ENCODE measurements at places on chromosomes 16 and 17. TPM values are rescaled to one million over a fixed set of nuclear protein-coding genes. Genes with fewer than 3 reads are reported as not detected.

- H3K36me3 ChIP-seq: no peaks in the 10 kb centered on the region
- no peak for DNase-seq
- H3K4me3 ChIP-seq: no peak overlapping the region
- H3K4me1 ChIP-seq: no peaks in the 10 kb centered on the region
- no peak overlapping the region for H3K27ac ChIP-seq
- H3K27me3 ChIP-seq: peaks cover 4% of the 10 kb centered on the region
These were observed 15.9 kb upstream of the TBX2 start for GRCh38 chr17:61383689-61384201.

GRCh38 chr16:17283016-17283415 is 187.7 kb downstream of the XYLT1 start:
- peaks cover 5% of the 10 kb centered on the region for H3K36me3 ChIP-seq
- no peaks in the 10 kb centered on the region for H3K27me3 ChIP-seq
- H3K4me3 ChIP-seq: no peak overlapping the region
- DNase-seq: no peak

GRCh38 chr17:64388961-64389565 is 1.6 kb downstream of the PECAM1 start:
- H3K4me1 ChIP-seq: peaks cover 19% of the 10 kb centered on the region
- peaks cover 10% of the 10 kb centered on the region for H3K36me3 ChIP-seq
- DNase-seq: no peak

DNA sequence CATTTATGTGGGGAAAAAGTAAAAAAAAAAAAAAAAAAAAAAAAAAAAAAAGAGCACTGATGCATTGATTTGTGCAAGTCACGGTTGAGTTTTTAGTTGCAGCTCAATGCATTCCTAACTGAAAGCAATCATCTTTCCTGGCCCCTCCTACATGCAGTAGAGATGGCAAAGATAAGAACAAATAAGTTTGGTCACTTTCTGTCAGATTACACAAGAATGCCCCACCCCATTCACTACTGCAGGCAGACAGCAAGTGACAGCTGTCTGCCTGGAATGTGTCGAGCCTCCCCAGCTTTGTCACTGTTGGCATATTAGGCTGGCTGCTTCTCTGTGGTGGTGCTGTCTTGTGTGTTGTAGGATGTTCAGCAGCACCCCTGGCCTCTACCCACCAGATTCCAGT is 243.5 kb downstream of the FOXL1 start:
- H3K27ac ChIP-seq: no peak overlapping the region
- no peak for DNase-seq
- peaks cover 27% of the 10 kb centered on the region for H3K27me3 ChIP-seq
- H3K4me3 ChIP-seq: no peak overlapping the region
- no peaks in the 10 kb centered on the region for H3K36me3 ChIP-seq

GRCh38 chr17:65259281-65259680 is 122.1 kb downstream of the RGS9 start:
- no peaks in the 10 kb centered on the region for H3K4me1 ChIP-seq
- H3K36me3 ChIP-seq: no peaks in the 10 kb centered on the region
- DNase-seq: no peak
- H3K4me3 ChIP-seq: no peak overlapping the region

GRCh38 chr17:31148205-31148604 is 53.4 kb downstream of the NF1 start:
- H3K27me3 ChIP-seq: no peaks in the 10 kb centered on the region
- no peaks in the 10 kb centered on the region for H3K4me1 ChIP-seq
- H3K27ac ChIP-seq: no peak overlapping the region
- DNase-seq: no peak
- no peak overlapping the region for H3K4me3 ChIP-seq

- DNase-seq: no peak
- H3K4me1 ChIP-seq: no peaks in the 10 kb centered on the region
- H3K4me3 ChIP-seq: no peak overlapping the region
- no peaks in the 10 kb centered on the region for H3K27me3 ChIP-seq
- H3K36me3 ChIP-seq: peaks cover 22% of the 10 kb centered on the region
- no peak overlapping the region for H3K27ac ChIP-seq
These were observed 4.3 kb upstream of the MSRB1 start for GRCh38 chr16:1947369-1947670.

DNA sequence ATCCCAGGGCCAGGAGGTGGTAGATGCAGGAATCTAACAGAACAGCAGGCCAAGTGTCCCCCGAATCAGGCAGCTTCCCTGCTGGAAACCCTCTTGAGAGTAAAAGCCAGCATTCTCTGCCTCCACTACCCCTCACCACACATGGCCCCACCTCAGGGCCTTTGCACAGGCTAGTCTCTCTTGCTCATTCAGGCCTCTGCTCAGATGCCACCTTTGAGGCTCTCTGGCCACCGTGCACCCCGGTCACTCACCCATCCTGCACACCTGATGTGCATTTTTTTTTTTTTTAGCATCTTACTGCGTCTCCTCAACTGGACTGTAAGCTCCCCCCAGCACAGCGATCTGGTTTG is 34.5 kb upstream of the GSE1 start:
- H3K4me1 ChIP-seq: no peaks in the 10 kb centered on the region
- H3K27me3 ChIP-seq: peaks cover 81% of the 10 kb centered on the region
- no peak for DNase-seq
- no peak overlapping the region for H3K4me3 ChIP-seq

DNA sequence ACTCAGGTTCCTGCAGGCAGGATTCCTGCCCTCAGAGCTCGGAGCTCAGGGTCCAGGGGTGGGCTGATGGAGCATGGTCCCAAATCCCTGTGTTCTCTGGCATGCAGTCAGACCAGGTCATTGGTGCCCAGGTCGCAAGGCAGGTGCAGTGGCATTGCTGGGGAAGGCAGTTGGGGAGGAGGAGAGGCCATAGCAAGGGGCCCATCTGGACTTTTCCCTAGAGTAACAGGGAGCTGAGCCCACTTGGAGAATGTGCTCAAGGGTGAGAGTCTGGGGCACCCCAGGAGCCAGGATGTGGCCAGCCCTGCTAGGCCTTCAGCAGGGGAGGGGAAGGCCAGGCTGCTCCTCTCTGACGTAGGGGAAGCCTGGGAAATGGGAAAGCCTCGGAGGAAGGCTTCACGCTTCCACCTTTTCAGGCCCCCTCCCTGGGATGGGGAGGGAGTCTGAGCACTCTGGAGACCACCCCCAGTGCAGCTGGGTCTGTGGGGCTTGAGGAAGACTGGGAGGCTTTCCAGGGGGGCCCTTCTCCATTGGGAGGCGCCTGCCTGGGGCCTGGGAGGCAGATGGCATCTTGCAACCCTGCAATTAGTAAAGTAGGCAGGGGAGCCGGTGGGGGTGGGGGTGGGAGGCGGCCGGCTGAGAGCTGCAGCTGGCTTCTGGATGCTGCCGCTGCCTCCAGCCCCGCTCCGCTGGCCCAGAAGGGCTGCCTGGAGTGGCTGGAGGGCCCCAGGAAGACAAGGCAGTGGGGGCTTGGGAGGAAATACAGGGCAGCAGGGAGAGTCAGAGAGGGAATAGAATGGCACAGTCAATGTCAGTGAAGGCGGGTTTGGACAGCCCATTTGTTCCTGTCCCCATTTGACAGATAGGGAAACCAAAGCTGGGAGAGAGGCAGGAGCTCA is 21.1 kb upstream of the DOK4 start:
- H3K36me3 ChIP-seq: no peaks in the 10 kb centered on the region
- no peak overlapping the region for H3K27ac ChIP-seq
- H3K4me1 ChIP-seq: no peaks in the 10 kb centered on the region
- DNase-seq: no peak
- peaks cover 70% of the 10 kb centered on the region for H3K27me3 ChIP-seq

GRCh38 chr17:41664587-41665565 is 23.8 kb upstream of the EIF1 start:
- H3K4me1 ChIP-seq: peaks cover 70% of the 10 kb centered on the region
- DNase-seq: no peak
- H3K27ac ChIP-seq: peak overlapping the region; percentile 95
- H3K4me3 ChIP-seq: peak overlapping the region; percentile 77

- H3K27me3 ChIP-seq: peaks cover 26% of the 10 kb centered on the region
- H3K4me1 ChIP-seq: no peaks in the 10 kb centered on the region
- no peak for DNase-seq
- no peak overlapping the region for H3K27ac ChIP-seq
- H3K4me3 ChIP-seq: no peak overlapping the region
These were observed 9.4 kb upstream of the CMTM4 start for GRCh38 chr16:66705790-66706505.

The CARD14 gene
- 5.9 TPM for total RNA-seq

The WFIKKN1 gene
- 0.90 TPM for total RNA-seq

The ZP2 gene
- total RNA-seq: not detected

All from Calu3 (cell line).